ENCODE measurements at places on chromosomes 3 and 15. TPM values are rescaled to one million over a fixed set of nuclear protein-coding genes. Genes with fewer than 3 reads are reported as not detected.

Gene SRPRB
- total RNA-seq, result 57.7 TPM

Gene ROPN1B
- 1.3 TPM for total RNA-seq

Gene C2CD4A
- not detected for total RNA-seq

Gene PPARG
- 7.8 TPM for total RNA-seq

Gene MAN2A2
- total RNA-seq, result 6.5 TPM

Gene SPESP1
- 46.7 TPM for total RNA-seq

Gene CACNA2D3
- 11.2 TPM for total RNA-seq

Gene OTOL1
- total RNA-seq, result not detected

Gene EIF5A2
- total RNA-seq, result 16.7 TPM

Gene PRKAR2A
- total RNA-seq, result 38.7 TPM

Gene TRIM71
- not detected for total RNA-seq

Gene RASGRP1
- total RNA-seq, result 0.12 TPM

Gene PYGO1
- total RNA-seq, result 9.7 TPM

Gene NTRK3
- 1.3 TPM for total RNA-seq

Gene UACA
- 47.0 TPM for total RNA-seq

Gene SELENOT
- 129 TPM for total RNA-seq

Gene ARF4
- total RNA-seq, result 554 TPM

Gene PROK2
- total RNA-seq, result not detected

Gene FGF7
- 3.2 TPM for total RNA-seq

Gene KBTBD13
- total RNA-seq, result not detected

Gene IGSF11
- total RNA-seq, result 0.39 TPM

Gene GALNT15
- total RNA-seq, result not detected

Gene ZNF501
- total RNA-seq, result 6.1 TPM

Gene FAM219B
- 38.9 TPM for total RNA-seq

Gene RAP2B
- total RNA-seq, result 10.3 TPM

Gene GXYLT2
- total RNA-seq, result 64.6 TPM

Gene PGBD4
- 2.5 TPM for total RNA-seq

Gene RTP4
- 4.4 TPM for total RNA-seq

Gene SMCO1
- not detected for total RNA-seq

Gene CRBN
- 64.9 TPM for total RNA-seq

Gene INKA1
- 4.1 TPM for total RNA-seq

Gene HRH1
- total RNA-seq, result 22.6 TPM

Gene NUP210
- 0.24 TPM for total RNA-seq

Gene NOP10
- 530 TPM for total RNA-seq

Gene C3orf52
- 7.4 TPM for total RNA-seq

Gene EDEM1
- 17.3 TPM for total RNA-seq

Gene IL12A
- 0.72 TPM for total RNA-seq

Gene THRB
- 0.98 TPM for total RNA-seq

Gene SCAANT1
- not detected for total RNA-seq

Gene ADAMTS9
- 3.1 TPM for total RNA-seq

Gene DBR1
- 22.9 TPM for total RNA-seq

Gene TF
- not detected for total RNA-seq

Gene EFHB
- 1.6 TPM for total RNA-seq

Gene TMC3
- total RNA-seq, result not detected

Gene COL6A6
- not detected for total RNA-seq

Gene DAZL
- total RNA-seq, result not detected

Gene TRIM42
- not detected for total RNA-seq

Gene PLA2G4D
- not detected for total RNA-seq

Gene WDR49
- not detected for total RNA-seq

Gene FAM227B
- total RNA-seq, result 6.4 TPM

Gene MST1
- total RNA-seq, result 3.4 TPM

Gene TGM4
- under 0.01 TPM for total RNA-seq

Gene CCPG1
- 39.9 TPM for total RNA-seq

Gene CHRM5
- total RNA-seq, result not detected

Gene HYPK
- total RNA-seq, result 20.8 TPM

Gene SEMA6D
- 1.4 TPM for total RNA-seq

Gene KLHL6
- not detected for total RNA-seq
